ENCODE measurements at places on chromosomes 7 and 10.
A peak's percentile ranks its signal among the peaks of the same experiment; 100 is the strongest.

DNA sequence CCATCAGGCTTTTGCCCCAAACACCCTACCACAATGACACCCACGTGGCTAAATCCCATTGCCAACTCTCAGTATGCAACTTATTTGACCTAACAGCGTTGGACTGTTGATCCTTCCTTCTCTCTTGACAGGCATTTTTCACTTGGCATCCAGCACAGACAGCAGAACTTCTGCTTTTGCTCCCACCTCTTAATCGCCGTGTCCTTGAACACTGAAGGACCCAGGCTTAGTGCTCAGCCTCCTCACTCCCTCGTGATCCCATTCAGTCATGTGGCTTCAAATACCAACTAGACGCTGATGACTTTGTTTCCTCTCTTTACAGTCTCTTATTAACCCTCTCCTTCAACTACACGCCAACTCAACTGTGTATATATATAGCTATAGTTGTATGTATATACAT, 25.0 kb downstream of the ZFAND2A start:
- no peak for DNase-seq

DNA sequence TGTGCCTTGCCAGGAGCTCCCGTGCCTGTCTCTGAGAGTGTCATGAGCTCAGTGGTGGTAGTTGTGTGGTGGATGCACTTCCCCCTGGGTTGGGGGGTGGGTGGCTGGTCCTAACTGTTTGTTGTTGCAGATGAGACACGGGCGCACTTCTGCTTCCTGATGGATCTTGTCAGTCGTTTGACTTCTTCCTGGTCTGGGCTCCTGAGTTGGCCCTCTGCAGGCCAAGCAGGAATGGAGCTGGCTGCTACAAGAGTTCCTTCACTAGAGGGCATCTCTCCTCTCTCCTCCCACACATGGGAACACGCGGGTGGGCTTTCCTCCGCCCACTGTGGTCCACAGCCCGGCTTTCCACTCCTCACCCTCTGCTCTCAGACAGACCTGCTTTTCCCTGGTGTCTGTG, 82.0 kb downstream of the BMS1 start:
- no peak for DNase-seq

DNA sequence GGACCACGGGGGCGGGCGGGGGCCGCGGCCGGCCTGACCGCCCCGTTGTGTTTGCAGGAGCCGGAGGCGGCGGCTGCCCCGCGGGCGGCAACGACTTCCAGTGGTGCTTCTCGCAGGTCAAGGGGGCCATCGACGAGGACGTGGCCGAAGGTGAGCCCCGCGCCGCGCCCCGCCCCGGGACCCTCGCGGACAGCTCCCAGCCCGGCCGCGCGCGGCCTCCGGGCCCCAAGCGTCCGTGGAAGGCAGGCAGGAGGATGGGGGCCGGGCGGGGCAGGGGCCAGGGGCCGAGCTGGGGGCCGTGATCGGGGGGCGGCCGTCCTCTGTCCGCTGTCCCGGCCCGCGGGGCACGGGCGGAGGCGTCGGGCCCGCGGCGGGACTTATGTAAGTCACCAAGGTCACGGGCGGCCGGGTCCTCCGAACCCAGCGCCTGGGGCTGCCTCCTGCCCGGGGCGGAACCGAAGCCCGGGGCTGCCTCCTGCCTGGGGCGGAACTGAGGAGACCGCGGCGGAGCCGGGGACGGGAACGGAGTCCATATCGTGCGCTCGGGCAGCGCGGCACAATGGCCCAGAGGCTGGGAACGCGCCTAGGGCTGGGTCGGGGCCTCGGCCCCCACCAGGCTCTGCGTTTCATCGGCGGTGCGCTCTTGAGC, 497 bp downstream of the PPP2R2D start:
- DNase-seq = peak; percentile 73

DNA sequence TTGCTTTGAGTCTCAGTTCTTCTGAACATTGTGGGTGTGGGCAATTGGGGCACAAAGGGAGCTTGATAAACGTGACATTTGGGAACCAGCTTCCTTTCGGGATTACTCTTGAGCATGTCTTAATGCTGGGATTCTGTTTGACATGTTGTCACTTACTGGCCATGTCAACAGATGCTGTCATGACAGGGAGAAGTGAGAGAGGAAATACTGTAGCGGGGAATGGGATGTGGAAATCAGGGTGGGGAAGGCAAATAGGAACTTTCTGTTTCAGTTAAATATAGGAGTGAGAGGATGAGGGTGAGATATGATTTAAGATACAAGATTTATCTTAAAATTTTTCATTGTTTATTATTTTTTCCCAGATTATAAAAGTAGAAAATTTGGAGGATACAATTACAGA, 83.9 kb downstream of the SEC23IP start:
- DNase-seq = no peak

DNA sequence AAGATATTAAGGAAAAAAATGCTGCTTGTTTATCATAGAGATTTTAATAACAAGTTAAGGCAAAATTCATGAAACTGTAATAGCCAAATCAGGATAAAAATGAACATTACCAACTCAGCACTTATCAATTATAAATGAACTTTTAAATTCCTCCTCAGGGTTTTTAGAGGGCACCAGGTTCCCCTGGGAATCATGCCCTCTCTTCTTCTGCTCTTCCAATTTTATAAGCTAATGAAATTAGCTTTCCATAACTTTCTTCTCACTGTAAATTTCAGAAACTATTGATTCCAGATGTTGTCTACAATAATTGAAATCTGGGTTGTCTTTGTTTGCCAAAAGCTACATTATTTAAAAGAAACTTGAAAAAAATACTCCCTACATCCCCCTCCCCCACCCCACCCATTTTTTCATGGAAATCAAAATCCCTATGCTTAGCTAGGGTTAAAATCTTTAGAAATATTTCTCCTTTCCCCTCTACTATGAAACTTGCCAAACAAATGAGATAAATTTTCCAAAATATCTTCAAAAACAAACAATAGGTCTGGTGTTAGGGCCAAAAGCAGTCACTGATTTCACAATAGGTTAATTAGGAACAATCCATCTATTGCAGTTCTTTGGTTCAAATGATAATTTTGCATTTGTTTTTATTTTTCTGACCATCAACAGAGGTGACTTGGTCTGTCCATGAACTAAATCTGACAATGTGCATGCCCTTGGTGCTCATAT, 187.7 kb downstream of the DOCK4 start:
- no peak for DNase-seq

GRCh38 chr7:116732788-116733694, 61.0 kb downstream of the MET start:
- DNase-seq = no peak

- no peak for DNase-seq
Observed at GRCh38 chr7:2010101-2010500, 222.6 kb downstream of the MAD1L1 start.

DNA sequence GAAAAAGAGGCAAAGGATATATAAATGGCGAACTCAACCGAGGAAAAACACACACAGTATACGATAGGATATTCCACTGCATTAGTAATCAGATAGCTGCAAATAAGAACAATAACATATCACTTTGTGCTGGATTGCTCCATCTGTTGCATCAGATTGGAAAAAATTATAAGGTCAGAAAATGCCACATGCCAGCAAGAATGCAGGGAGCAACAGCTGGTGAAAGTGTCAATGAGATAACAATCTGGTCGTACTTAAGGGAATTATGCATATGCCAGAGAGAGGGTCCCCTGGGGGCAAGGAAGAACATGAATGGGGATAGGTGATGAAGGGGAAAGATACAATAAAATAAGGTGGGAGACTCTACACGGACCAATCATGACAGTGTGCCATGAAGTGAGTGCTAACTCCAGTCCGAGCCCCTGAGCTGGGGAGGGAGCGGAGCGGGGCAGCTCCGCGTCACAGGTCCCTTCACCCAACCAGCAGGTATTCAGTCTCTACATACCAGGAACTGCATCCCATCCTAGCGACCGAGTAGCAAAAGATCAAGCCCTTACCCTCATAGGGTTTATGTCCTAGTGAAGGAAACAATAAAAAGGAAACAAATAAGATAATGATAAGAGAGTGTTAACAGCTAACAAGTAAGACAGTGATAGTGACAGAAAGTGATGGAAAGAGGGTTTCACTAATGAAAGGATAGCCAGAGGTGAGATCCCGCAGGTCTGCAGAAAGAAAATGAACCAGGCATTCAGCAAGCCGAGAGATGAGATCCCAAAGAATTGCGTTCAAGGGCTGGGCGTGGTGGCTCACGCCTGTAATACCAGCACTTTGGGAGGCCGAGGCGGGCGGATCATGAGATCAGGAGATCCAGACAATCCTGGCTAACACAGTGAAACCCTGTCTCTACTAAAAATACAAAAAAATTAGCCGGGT, 9.4 kb downstream of the MPP7 start:
- no peak for DNase-seq

GRCh38 chr10:30032125-30032524, 27.3 kb downstream of the JCAD start:
- no peak for DNase-seq

GRCh38 chr10:13376297-13376696, 28.2 kb upstream of the SEPHS1 start:
- DNase-seq = no peak

DNA sequence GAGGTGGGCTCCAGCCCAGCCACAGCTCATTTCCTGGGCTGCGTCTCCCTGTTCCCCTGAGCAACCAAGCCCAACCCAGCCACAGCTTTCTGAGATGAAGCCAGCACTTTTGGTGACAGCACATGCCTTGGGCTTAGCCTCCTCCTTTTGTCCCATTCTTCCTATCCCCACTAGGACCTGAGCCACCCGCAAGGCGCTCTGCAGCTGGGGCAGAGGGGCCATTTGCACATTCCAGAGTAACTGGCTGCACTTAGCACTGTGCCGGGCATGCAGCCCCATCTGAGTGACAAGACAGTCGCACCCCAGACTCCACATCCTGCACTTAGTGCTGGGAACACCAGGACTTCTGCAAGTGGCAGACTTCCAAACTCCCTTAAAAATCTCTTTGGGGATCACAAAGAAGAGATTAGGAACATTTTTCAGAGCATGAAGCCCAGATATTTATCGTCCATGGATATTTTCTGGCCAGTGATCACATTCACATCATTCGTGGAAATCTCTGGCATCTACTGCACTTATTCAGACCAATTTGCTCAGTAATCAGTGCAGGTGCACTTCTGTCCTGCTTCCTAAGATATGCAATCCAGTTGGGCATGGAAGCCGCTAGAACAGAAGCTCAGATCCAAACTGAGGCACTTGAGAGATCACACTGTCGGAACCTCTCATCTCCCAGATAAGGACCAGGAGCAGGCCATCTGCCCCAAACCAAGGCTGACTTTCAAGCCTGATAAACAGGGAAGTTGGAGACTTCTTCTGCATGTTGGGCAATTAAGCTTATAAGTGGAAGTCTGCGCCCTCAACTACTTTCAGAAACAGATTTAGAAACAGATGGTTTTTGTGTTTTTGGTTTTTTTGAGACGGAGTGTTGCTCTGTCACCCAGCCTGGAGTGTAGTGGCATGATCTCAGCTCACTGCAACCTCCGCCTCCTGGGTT, 26.4 kb downstream of the CHST15 start:
- no peak for DNase-seq

GRCh38 chr7:27399791-27400567, 157.4 kb downstream of the EVX1 start:
- no peak for DNase-seq

GRCh38 chr10:81179805-81180452, 642.2 kb downstream of the SH2D4B start:
- DNase-seq = no peak

DNA sequence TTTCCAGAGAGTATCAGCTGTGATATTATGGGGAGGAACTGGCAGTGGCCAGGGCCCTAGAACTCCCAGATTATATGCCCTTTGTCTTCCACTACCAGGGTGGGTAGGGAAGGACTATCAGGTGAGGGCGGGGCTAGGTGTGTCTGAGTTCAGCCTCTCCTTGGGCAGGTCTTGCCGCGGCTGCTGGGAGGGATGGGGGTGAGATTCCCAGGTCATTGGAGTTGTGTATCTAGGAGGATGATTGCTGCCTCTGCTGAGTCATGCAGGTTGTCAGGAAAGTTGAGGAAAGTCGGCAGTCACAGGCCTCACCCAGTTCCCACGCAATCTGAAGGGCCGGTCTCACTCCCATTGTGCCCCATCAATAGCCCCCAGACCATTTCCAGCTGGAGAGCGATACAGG, 185.2 kb downstream of the DKK1 start:
- DNase-seq = no peak

DNA sequence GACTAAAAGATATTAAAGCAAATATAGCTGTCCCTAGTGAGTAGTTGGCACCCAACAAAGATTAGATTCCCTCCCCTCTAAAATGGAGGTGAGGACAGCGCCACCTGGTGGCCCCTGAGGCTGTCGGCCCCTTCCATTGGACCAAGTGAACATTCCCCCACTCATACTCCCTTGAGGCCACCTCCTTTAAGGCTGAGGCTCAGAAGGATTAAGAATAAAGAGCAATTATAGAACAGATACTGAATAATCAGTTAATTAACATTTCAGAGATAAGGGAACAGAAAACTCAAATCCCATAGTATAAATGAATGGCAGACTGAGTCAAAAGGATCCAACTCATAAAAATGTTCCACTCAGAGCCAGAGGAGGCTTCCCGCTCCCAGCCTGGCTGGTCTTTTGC, 130.4 kb upstream of the GHITM start:
- DNase-seq = no peak

DNA sequence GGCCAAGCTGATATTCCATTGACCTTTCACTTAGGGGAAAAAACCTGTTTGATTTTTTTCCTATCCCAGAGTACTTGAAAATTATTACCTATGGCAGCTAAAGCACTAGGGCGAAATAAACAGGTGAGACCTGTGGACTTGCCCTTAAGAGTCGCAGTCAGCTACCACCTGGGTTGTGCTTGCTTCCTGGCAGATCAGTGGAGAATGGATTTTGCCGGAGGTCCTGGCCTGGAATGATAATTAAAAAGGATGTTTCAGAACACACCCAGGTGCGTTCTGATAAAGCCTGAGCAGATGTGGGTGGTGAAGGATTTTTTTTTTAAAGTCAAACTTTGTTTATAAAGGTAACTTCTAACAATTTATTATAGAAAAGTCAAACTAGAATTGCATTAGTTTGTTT, 59.1 kb downstream of the AUTS2 start:
- DNase-seq = no peak

DNA sequence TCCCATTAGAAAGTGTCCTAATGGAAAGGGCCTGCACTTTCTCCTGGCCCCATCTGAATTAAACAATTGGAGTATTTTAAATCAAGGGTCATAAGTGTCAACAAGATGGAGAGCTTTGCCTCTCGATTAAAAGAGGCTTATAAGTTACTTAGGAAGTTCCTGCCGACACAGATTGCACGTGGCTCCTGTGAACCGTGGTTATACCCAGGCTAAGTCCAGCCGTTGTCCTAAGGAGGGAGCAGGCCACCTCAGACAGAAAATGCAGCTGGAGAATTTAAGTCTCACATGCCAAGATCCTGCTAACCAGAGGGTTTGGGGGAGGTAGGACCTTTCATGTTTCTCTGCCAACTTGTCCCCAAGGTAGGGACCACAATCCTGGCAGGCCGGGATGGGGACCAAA, 626.5 kb upstream of the GALNT17 start:
- DNase-seq = no peak

DNA sequence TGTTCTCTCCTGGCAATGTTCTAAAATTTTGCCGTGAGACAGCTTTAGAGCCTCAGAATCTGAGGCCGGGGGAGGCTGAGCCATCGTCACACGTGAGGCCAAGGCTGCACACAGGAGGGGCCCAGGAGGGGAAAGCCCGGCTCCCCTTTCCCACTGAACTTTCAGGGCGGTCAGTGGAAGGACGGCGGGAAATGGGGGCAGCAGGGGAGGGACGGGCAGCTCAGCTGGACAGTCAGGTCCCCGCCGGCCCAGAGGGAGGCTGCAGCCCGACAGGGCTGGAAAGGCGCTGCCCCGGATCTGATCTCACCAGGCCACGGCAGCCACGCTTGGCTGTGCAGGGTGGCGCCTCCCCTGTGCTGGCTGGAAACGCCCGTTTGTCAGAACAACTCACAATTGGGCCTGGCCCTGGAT, 43.3 kb upstream of the ADGRA1 start:
- no peak for DNase-seq

- no peak for DNase-seq
Observed at GRCh38 chr10:36171556-36171952, 529.5 kb upstream of the FZD8 start.
